AML-193 (cell line): ENCODE measurements at places on chromosomes 4 and X.
A peak's percentile ranks its signal among the peaks of the same experiment; 100 is the strongest.

DNA sequence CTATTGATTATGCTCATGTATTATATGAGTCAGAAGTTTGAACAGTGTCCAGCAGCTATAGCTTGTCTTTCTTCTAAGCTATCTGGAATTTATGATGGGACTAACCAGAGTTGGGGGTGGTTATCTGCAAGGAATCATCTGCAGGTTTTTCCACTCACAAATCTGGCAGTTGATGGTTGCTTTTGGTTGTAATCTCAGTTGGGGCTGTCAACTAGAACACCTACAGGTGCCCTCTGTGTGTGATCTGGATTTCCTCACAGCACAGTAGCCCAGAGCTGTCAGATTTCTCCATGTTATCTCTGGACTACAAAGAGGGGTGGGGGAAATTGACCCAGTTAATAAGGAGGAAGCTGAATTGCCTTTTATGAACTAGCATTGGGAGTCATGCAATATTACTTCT, 51.4 kb upstream of the MAP9 start:
- no peak for DNase-seq

GRCh38 chr4:55031158-55031557, 94.2 kb downstream of the KDR start:
- DNase-seq = no peak

- DNase-seq = no peak
Measured at GRCh38 chr4:17766826-17767458, 14.5 kb downstream of the FAM184B start.

- peak; percentile 27 for DNase-seq
Measured at GRCh38 chr4:47668810-47669408, 169.0 kb downstream of the CORIN start.

DNA sequence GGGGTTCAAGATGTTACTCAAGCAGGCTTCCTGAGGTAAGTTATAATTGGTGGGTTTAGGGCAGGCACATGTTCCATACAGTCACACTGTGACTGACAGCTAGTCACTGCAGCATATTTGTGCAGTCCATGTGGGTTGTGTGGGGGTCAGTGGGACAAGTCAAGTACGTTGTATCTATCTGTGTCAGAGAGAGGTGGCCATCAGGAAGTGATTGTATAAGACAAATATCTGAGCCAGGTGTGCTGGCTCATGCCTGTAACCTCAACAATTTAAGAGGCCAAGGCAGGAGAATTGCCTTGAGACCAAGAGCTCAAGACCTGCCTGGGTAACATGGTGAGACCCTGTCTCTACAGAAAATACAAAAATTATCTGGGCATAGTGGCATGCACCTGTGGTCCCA, 509.3 kb downstream of the CENPC start:
- no peak for DNase-seq

DNA sequence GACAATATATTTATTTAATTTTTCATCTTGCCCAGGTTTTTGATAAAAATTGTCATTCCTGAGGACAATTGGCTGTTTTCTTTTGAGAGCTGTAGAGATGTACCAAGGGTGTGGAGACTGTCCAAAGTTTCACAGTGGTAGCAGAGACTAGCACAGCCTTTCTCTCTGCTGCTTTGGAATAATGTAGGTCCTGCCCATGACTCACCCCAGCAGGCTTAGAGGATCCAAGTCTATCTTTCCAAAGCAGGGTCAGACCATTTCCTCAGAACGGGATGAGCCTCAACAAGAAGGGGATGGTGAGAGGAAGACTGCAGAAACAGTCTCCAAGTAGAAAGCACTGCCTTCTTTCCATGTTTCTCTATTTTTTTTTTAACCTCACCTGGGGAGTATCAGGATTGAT, 131.5 kb upstream of the RPL34 start:
- DNase-seq = no peak

- DNase-seq = no peak
Measured at GRCh38 chr4:41290479-41290878, 33.8 kb downstream of the UCHL1 start.

GRCh38 chr4:2324891-2325290, 63.0 kb upstream of the MXD4 start:
- DNase-seq = no peak

- no peak for DNase-seq
Measured at GRCh38 chr4:124066595-124066994, 645.9 kb downstream of the ANKRD50 start.

- no peak for DNase-seq
Measured at GRCh38 chrX:124405868-124406267, 59.5 kb downstream of the SH2D1A start.

- no peak for DNase-seq
Measured at GRCh38 chr4:113113151-113113550, 63.7 kb downstream of the ANK2 start.
